PC-9 (cell line): ENCODE measurements at places on chromosomes 2 and 18.

DNA sequence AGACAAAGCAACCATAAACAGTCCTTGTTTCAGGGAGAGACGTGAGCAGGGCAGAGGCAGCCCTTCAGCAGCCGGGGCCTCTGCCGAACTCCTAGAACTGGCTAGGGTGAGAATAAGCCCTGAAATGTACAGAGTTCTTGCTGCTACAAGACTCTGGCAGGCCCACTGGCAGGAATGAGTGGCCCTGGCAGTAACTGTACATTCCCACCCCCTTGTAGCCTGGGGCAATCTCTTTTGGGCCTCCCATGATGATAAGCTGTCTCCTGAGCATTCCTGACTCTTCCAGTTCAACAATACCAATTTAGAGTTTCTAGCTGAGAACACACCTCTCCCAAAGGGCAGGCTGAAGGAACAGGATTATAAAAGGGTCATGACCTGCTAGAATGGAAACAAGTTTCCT lies 54.3 kb downstream of the HAUS1 start:
- DNase-seq = peak; percentile 72

- DNase-seq = no peak
Observed at GRCh38 chr2:70011335-70011734, 49.9 kb upstream of the ASPRV1 start.

- no peak for DNase-seq
Observed at GRCh38 chr2:204415406-204416181, 129.7 kb upstream of the PARD3B start.

GRCh38 chr2:48589170-48589767 lies 28.4 kb upstream of the GTF2A1L start:
- DNase-seq = peak; percentile 43

DNA sequence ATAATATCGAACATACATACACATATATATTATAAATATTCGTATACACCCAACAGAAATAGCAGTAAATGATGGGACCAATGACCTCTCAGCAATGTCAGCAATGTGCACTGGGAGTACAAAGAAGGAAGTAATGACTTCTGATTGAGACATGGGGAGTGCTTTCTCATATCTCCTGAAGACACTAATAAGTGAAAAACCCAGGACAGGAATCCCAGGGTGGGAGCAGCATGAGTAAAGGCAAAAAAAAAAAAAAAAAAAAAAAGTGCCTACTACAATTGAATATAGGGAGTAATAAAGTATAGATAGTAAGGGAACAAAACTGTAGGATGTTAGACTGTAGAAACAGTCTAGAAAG lies 491.3 kb downstream of the IRS1 start:
- DNase-seq = no peak

GRCh38 chr2:62462211-62462610 lies 43.8 kb downstream of the TMEM17 start:
- DNase-seq = no peak

GRCh38 chr2:127506510-127506909 lies 19.8 kb downstream of the IWS1 start:
- DNase-seq = no peak

DNA sequence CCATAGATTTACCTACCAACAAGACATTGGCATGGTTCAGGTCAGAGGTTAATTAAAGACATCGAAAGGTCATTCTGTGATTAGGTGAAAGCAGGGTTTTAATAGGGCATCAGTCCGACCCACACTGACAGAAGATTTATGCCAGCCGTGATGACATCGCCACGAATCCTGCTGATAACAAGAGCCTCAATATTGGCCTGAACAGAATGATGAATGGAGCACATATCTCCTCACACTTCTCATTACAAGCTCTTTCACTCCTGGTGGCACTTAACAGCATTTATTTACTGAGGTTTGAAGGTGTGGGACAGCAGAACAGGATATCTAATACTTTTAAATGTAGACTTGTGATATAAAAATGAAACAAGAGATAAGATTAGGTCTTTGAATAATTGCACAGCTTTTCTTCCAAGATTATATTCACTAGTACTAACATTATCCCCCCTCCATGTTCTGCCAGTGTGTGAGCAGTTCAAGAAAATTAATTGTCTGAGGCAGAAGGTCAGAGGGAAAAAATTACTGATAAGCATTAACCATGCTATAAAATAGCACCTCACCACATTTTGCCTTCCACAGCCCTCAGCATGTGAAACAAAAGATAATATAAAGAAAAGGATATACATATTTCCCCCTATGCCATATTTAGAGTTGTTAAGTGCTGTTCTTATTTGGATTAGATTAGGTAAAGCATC lies 23.1 kb upstream of the INSIG2 start:
- peak; percentile 17 for DNase-seq

- DNase-seq = no peak
Observed at GRCh38 chr2:44949329-44950151, 8.0 kb downstream of the SIX3 start.

DNA sequence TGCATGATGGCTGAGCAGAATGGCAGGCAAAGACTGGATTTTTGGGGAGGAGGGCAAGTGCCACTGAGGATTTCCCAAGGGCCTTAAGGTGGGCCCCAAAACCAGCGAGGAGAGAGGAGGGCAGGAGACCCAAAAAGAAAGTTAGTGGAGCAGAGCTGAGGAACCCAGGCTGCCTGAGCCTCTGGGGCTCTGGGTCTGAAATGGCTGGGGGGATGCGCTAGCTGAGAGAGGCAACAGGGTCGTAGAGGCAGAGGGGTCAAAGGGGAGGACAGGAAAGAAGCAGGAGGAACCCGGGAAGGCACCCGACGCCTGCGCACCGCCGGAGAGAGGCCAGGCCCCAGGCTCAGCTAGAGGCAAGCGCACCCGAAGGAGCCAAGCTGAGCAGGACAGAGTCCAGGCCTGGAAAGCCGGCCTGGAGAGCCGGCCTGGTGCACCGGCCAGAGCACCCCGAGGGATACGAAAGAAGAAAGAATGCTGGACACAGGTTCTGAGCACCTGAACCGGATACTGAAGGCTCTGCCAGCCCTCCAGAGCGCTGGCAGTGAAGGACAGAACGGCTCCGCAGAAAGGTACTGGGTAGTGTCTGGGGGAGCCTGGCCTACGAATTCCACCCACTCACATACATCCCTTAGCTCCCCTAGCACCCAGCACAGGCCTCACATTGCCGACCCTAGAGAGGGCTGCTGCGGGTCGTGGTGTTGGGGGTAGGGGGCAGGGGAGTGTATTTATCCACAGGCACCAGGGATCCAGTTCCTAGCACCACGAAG lies 39.5 kb upstream of the ATP6V1B1 start:
- DNase-seq = no peak
